ENCODE measurements at places on chromosomes 13 and 19.

DNA sequence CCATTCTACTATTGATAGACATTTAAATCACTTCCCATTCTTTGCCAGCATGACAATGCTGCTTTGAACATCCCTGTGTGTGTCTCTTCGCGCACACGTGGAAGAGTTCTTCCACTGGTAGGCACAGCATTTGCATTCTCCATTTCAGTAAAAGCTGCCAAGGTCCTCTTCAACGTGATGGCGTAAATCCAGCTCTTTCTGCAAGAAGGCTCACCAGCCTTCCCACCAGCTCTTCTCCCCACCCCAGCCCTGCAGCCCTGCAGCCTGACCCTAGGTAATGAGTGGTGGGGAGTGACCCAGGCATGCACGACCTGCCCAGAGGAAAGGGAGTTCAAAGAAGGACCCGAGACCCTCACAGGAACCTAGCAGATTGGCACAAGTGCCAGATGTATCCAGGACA lies 31.7 kb upstream of the FFAR2 start:
- DNase-seq: no peak

- DNase-seq: no peak
These were observed 1020.5 kb upstream of the SLC10A2 start for GRCh38 chr13:104086759-104087158.

GRCh38 chr13:100899720-100900316 lies 225.2 kb upstream of the TMTC4 start:
- no peak for DNase-seq

GRCh38 chr13:39804332-39805210 lies 149.1 kb downstream of the COG6 start:
- DNase-seq: no peak

DNA sequence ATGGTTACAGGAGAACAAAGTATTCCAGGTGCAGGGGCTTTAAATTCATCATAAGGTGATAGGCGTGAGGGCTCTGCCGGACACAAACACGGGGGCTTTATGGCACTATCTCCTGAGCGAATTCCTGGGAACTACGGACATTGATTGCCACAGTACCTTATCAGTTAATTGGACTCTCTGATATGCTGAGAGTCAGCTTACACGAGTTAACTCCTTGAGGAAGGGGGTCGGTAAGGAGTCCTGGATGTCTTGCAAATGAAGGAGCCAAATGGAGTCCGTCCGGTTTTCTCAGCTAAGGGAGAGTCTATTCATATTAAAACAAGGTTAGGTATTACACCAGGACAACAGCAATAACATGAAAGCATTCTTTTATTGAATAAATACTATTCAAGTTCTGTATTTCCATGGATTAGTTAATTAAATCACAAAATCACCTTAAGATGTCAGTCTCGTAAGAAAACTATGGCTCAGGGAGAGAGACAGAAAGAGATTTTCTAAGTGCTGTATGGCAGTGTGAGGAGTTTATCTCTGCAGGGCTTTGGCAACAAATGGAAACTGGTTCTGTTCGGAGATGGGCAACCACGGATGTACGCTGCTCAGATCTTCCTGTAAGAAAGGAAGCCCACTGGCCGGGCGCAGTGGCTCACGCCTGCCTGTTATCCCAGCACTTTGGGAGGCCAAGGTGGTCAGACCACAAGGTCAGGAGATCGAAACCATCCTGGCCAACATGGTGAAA lies 26.2 kb upstream of the HIF3A start:
- DNase-seq: no peak

GRCh38 chr19:3684817-3685410 lies 15.4 kb downstream of the PIP5K1C start:
- no peak for DNase-seq

GRCh38 chr13:26693749-26694463 lies 66.7 kb downstream of the GPR12 start:
- DNase-seq: no peak

- DNase-seq: no peak
These were observed 216.2 kb downstream of the MAB21L1 start for GRCh38 chr13:35260316-35260715.

DNA sequence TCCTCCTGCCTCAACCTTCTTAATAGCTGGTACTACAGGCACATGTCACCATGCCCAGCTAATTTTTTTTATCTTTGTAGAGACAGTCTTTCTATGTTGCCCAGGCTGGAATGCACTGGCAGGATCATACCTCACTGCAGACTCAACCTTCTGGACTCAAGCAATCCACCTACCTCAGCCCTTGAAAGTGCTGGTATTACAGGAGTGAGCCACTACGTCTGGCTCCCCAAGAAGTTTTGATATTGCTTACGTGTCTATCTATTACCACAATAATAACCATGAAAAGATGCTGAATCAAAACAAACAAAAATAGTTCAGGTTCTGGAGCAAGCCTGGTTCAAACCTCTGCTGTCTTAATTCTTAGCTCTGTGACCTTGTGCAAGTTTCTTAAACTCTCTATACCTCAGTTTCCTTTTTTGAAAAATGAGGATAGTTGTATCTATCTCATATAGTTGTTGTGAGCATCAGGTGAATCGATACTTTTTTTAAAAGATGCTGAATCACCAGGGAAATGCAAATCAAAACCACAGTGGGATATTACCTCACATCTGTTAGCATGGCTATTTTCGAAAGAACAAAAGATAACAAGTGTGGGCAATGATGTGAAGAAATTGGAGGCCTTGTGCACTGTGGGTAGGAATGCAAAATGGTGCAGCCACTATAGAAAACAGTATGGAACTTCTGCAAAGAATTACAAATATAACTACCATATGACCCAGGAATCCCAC lies 19.0 kb upstream of the LEUTX start:
- no peak for DNase-seq

DNA sequence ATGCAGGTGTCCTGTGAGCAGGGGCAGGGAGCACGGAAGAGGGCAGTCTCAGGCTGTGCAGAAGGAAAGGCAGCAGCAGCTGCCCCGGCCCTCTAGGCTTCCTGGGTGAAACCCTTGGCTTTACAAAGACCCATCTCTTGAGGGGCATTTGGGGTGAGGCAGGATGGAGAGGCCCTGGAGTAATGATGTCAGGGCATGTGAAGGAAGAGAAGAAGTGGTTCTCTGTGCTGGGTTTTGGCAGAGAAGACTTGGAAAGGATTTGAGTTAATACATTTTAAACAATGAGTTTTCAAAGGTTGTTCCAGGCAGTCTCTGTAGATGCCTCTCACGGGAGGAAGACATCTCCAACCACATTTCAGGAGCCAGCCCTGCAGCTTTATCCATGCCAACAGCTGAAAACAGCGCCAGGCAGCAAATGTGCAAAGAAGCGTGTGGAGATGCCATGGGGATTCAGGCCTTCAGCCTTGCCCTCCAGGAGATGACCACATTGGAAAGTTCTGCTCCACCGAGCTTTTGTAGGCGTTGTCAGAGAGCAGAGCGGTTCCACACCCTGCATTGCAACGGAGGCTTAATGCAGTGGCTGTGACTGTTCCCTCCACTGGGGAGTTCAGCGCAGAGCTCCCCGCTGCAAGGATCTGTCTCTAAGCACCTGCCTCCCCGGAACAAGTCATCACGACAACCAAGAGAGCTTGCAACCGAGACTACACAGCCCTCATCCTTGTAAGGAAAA lies 322.8 kb downstream of the UQCRFS1 start:
- DNase-seq: no peak

- no peak for DNase-seq
These were observed 20.9 kb downstream of the CFAP97D2 start for GRCh38 chr13:114199954-114200353.

DNA sequence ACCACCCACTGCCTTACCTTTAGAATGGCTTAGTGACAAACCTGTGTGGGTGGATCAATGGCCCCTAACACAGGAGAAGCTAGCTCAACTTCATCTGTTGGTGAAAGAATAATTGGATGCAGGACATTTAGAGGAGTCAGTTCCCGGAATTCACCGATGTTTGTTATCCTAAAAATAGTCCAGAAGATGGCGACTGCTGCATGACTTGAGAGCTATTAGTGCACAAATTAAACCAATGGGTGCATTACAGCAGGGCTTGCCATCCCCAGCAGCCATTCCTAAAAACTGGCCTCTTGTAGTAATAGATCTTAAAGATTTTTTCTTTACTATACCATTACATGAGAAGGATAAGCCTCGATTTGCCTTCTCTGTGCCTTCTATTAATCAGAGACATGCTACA lies 46.8 kb upstream of the ZNF726 start:
- DNase-seq: no peak

DNA sequence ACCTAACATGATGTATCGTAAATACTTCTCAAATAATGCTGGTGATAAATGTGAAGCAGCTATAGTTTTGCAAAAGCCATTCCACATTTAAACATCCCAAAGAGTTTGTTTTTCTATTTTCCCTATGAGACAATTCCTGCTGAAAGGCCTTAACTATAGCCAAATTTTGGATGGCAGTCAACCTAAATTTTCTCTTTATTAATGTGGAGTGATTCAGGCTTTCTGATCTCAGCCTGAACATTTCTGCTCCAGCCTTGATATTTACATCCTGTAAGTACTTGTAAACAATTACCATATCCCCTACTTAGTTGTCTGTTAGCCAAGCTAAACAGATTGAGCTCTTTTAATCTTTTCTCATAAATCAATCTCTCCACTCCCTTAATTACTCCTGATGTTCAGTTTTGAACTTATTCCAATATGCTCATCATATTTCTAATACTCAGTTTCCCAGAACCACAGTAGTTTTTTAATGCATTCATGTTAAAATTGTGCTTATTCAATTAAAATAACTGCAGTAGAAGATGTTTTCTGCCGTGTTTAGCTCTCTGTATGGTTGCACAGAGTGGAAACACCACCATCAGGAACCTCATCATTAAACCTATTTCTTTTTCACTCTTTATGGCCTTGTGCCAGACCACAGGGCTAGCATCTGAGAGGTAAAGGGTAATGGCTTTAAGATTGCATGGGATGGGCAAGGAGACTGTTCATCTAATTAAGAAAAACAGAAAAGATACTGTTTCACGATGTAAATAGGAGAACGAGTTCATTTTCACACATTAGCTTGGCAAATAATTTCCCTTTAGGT lies 1235.2 kb upstream of the SLC10A2 start:
- no peak for DNase-seq

GRCh38 chr19:58474291-58474996 lies 1.7 kb upstream of the ZNF446 start:
- no peak for DNase-seq

DNA sequence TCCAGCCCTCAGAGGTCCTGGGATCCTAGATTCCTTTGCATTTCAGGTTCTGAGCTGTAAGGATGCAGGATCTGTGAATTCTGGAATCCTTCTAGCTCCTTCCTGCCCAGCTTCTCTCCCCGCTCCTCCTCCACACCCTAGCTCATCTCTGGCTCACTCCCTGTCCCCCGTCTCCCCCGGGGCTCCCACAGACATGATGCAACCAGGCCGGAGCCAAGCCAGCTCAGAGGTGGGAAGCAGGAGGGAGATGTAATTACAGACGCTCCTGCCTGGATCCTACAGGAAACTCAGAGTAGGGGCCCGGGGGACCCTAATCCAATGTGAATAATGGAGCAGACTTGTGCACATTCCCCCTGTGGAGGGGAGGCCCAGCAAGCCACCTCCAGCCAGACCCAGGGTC lies 4.5 kb downstream of the GNG8 start:
- DNase-seq: no peak

DNA sequence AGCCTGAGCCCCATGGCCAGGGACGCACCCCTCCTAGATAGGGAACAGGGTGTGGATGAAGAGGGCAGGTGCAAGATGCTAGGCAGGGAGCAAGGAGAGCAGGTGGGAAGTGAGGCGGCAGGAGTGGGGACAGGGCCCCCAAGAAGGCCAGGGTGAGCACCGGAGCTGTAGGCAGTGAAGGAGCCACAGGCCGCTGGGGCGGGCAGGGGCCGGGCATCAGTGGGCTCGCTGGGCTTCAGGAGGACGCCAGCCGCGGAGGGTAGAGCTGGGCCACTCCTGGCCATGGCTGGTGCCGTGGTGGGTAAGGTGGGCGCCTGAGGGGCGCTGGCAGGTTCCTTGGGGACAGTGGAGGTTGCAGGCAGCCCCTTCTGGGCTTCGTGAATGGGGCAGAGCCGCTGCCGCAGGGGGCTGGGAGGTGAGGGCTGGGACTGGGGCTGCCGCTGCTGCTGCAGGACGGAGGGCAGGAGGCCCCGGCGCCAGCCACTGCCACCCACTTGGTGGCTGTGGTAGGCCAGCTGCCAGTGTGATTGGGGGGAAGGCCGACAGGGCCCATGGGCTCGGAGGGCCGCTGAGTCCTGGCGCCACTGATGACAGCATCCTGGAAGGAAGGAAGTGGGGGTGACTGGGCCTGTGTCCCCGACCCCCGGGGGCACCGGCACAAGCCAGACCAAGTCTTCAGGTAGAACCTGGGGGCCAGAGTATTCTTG lies 2.1 kb downstream of the NKPD1 start:
- DNase-seq: no peak

GRCh38 chr13:39273953-39274738 lies 235.9 kb downstream of the NHLRC3 start:
- DNase-seq: peak; percentile 38

- DNase-seq: no peak
These were observed 40.2 kb downstream of the OLFM4 start for GRCh38 chr13:53068585-53069520.

GRCh38 chr13:26022538-26023292 lies 29.1 kb downstream of the SHISA2 start:
- no peak for DNase-seq

DNA sequence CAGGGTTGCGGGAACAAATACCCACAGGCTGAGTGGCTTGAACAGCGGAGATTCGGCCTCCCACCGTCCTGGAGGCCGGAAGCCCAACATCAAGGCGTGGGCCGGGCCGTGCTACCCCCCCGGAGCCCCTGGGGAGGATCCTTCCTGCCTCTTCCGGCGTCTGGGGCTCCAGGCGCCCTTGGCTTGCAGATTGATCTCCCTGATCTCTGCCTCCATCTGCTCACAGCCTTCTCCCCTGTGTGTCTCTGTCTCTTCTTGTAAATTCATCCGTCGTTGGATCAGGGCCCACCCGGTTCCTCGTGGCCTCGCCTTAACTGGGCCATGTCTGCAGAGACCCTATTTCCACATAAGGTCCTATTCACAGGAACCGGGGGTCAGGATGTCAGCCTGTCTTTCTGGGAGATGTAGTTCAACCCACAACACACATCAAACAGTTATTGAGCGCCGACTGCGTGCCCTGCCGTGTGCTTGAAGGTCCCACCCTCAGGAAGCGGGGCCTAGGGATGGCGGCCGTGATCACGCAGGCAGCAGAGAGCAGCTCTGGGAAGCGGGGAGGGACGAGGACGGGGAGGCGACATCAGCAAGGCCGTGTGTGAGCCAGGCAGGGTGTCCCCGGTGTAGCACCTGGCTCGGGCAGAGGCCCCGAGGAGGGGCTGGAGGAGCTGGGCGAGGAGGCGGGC lies 21.3 kb downstream of the HCN2 start:
- peak; percentile 13 for DNase-seq

DNA sequence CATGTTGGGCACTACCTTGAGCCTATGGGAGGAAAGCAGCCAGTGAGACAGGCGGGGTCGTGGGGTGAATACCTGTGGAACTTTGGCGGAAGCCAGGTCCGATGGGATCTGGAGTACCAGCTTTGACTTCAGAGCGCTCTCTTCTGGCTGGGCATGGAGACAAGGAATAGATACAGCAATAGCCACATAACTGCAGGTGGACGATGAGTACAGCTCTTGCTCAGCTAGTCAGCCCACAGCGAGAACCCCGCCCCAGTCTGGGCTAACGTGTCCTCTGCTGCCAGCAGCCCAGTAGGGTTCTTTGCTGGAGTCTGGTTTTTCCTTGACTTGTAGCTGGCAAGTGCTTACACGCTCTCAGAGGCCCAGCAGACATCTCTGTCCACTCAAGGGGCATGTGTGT lies 83.4 kb downstream of the SIPA1L3 start:
- DNase-seq: no peak

GRCh38 chr13:111093634-111094033 lies 21.5 kb upstream of the ARHGEF7 start:
- no peak for DNase-seq

- no peak for DNase-seq
These were observed 2.9 kb downstream of the TGFB1 start for GRCh38 chr19:41350735-41351338.

All from dermis microvascular lymphatic vessel endothelial cell (primary cell).